ENCODE measurements at places on chromosomes 2 and 18.

GRCh38 chr2:118114863-118115262, 26.6 kb downstream of the INSIG2 start:
- no peak for DNase-seq

DNA sequence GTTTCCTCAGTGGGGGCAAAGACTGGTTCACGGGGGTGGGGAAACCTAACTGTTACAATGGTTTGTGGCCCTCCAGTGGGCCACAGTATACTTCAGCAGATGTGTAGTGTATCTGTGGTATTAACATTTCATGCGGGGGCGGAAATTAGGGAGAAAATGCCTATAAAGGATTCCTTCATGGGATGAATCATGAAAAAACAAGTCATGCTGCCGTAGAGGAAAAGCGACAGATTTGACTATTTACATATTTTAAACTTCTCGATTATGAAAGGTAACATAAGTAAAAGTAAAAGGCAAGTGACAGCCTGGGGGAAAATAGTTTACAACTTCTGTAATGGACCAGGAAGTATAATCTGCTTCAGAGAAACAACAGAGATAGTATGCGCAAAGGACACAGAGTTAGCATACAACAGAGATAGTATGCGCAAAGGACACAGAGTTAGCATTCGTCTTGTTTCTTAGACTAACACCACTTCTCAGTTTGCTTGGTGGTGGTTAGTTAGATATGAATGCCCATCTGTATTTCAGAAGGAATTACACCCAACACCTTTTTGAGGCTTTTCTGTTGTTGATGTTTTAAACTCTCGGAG, 41.1 kb downstream of the MRPS9 start:
- no peak for DNase-seq

GRCh38 chr2:40038646-40039045, 259.6 kb upstream of the THUMPD2 start:
- DNase-seq, result no peak

- DNase-seq, result no peak
Observed at GRCh38 chr2:145379934-145380333, 860.0 kb upstream of the ZEB2 start.

DNA sequence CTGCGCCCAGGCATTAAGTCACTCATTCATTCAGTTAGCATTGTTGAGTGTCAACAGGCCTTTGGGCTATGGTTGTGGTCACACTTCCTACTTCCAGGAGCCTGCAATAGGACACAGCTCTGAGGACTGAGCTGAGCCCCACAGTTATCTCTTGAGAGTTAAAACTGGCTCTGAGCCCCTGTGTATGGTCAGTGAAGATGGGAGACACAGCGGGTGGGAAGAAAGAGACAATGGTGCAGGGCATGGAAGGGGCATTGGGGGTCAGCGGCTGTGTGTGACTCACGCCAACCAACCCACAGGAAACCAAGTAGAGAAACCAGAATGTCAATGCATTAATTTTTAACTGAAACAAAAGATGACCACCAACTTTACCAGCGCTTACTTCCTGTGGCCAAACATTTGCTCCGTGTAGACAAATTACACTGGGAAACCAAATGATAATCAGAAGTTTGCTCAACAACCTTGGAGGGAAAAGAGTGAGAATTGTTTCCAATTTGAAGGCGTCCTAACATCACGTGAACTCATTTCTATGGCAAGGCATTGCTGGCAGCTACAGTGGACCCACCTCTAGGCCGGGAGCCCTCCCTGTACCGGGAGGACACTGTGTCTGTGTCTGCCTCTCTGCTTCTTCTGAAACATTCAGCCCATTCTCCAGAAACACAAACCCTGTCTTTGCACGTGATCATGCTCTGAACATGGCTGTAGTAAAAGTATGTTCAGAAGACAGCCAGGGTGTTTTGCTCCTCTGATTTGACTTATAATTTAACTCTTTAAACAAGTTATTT, 212.0 kb upstream of the ID2 start:
- DNase-seq, result no peak

- DNase-seq, result no peak
Observed at GRCh38 chr18:12694032-12694431, 8.5 kb downstream of the CEP76 start.

DNA sequence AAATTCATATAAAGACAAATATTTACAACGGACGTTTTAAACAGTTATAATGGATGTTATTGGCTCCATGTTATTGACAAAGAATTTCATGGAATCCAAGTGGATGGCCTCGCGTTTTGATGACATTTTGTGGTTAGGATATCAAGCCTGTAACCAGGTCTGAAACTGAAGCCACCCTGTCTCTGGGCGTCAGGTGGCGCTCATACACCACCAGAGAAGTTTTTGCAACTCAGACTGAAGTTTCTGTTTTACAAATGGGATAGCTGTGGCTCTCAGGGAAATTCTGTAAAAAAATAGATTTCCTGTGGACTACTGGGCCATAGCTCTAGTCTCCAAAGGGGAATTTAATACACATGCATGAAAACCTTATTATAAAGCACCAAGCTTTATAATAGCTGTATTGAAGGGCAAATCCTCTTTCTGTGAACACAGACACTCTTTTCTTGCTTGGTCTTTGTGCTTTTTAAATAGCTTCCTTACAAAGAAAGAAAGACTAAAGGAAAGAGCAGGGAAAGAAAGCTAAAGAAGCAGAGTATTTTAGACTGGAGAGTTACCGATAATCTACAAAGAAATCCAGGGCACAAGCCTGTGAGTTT, 86.7 kb downstream of the C18orf54 start:
- peak; percentile 6 for DNase-seq

GRCh38 chr2:42903821-42904575, 111.6 kb upstream of the HAAO start:
- no peak for DNase-seq

DNA sequence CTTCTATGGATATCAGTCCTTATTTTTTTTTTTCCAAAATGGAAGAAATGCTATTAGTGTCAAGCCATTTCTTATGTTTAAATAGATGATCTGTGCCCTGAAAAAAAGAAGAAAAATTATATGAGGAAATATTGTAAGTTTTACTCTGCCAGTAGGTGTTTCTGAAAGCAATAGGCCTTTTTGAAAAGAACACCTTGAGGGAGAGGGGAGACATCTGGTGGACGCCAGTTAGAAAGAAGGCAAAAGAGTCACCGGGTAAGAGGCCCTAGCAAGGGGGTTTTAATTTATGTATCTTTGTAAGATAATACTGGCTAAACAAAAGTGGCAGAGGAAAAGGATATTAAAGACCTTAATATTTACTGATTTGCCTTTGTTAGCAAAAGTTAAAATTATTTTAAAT, 56.1 kb downstream of the DYNAP start:
- no peak for DNase-seq

DNA sequence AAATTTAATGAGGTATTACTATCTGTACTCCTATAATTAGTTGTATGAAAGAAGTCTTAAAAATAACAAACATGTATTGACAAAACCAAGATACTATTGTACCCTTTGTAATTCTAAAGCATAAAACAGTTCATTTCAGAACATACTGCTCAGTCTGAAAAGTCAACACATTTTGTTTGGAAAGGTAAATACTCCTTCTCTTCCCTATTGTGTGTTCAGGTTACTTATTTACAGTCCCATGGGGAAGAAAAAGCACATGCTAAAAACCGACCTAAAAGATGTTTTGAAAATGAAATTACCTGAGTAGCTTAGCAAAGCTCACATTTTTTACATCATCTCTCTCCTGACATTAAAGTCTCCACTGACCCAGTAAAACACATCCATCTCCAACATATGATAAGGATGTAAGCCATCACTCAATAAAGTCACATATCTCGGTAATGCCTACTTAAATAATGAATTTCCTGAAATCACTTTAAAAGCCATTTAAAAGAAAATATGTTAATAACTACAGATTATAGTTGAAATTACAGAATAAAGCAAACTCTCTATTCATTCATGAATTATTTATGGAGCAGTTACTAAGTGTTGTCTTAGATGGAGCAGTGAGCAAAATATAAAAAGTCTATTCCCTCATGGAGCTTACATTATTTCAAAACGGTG, 75.6 kb upstream of the FZD5 start:
- no peak for DNase-seq

- no peak for DNase-seq
Observed at GRCh38 chr2:73975731-73976130, 9.0 kb upstream of the TET3 start.

GRCh38 chr2:1014802-1015201, 64.2 kb downstream of the SNTG2 start:
- DNase-seq, result no peak

GRCh38 chr18:69000366-69000765, 202.5 kb downstream of the CCDC102B start:
- no peak for DNase-seq

DNA sequence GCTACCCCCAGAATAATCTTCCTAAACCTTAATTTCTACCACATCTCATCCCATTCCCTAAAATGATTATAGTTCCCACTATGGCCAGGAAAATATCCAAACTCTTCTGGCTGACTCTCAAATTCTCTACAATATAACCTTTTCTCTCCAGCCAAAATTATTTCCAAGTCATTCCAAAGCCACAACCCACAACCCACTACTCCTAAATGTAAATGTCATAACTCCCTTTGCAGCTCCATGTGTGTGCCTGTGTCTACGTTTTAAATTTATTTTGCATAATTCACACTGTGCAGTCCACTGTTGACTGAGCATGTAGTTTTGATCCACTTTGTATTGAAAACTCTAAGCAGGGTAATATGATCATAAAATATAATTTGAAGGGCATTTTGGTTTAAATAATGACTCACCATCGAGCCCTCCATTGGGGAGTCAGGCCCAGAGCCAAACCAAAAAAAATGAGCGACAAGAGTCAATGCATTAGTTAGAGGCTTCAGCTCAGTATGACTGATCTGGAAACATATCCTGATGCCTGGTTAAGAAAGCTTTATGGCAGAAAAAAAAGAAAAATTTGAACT, 171.0 kb downstream of the AFF3 start:
- DNase-seq, result no peak
